ENCODE measurements at places on chromosomes 3 and 15. TPM values are rescaled to one million over a fixed set of nuclear protein-coding genes. Genes with fewer than 3 reads are reported as not detected.

DNA sequence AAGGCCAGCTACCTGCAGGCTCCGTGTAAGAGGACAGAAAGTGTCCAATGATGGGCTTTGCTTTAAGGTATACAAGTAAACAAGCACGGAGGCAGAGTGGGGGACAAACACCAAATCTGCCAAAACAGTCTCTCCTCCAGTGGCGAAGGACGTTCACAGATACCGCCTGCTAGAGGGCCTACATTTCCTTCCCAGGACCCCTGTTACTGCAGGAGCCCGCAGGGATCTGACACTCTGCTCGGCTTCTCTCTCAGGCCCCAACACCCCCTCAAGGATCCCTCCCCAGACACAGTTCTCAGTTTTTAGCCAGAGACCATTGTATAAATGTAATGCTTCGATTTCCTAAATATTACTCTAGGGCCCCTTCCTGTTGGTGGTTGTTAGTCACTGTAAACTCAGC lies 46.0 kb upstream of the VGLL4 start:
- DNase-seq = no peak

GRCh38 chr3:95311272-95311671 lies 1248.4 kb downstream of the NSUN3 start:
- no peak for DNase-seq

- DNase-seq = no peak
Measured at GRCh38 chr3:174331095-174331800, 527.9 kb upstream of the NAALADL2 start.

Gene GMPPB
- 21.2 TPM for total RNA-seq

GRCh38 chr15:76460347-76460746 lies 123.8 kb downstream of the ISL2 start:
- DNase-seq = no peak

Gene EFCC1
- total RNA-seq = 1.8 TPM

DNA sequence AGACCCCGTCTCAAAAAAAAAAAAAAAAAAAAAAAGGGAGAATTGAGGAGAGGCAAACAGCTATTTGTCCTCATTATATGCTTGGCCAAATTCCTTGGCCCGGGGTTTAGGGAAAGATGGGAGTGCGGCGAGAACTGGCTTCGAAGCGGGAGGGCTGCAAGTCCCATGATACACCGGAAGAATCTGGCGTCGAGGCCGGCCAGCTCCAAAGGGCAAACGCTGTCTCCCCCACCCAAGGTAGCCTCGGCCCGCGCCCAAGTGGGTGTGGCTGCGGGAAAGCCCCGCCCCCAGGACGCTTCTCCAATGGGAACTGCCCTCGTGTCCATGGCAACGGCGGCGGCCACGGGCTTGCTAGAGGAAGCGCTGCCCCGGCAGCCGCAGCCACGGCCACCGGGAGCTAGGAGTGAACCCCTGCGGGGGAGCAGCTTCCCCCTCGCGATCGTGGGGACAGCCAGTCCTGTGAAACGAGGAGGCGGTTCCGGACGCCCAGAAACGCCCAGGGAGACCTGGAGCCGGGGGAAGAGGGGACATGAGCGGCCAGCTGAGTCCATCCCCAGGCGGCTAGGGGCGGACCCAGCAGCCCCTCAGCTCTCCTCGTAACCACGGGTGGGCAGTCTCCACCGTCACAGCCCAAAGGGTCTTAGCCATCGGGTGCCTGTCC lies at the start of gene TTLL13:
TTLL13 (plus strand) TSS at position 354 of the 661 bp plus-strand sequence. CDS start 1,075 bp downstream, outside the sequence.
- DNase-seq = peak; percentile 86

DNA sequence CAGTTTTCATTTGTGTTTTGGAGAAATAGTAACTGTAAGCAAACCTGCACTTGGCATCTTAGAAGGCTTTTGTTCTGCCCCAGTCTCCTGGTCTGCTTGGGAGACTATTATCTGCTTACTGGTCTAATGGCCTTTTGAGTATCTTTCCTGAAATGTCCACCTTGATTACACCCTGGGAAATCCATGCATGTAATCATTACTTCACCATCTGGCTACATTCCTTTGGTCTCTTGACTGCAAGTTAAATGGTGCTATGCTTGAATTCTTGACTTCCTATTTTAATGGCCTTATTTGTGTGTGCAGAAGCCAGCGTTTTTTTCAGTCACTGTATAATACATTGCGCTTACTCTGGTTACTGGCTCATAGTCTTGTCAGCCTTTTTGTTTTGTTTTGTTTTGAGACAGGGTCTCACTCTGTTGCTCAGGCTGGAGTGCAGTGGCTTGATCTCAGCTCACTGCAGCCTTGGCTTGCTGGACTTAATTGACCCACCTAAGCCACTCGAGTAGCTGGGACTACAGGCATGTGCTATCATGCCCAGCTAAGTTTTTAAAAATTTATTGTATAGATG lies 30.0 kb downstream of the CHD2 start:
- no peak for DNase-seq

DNA sequence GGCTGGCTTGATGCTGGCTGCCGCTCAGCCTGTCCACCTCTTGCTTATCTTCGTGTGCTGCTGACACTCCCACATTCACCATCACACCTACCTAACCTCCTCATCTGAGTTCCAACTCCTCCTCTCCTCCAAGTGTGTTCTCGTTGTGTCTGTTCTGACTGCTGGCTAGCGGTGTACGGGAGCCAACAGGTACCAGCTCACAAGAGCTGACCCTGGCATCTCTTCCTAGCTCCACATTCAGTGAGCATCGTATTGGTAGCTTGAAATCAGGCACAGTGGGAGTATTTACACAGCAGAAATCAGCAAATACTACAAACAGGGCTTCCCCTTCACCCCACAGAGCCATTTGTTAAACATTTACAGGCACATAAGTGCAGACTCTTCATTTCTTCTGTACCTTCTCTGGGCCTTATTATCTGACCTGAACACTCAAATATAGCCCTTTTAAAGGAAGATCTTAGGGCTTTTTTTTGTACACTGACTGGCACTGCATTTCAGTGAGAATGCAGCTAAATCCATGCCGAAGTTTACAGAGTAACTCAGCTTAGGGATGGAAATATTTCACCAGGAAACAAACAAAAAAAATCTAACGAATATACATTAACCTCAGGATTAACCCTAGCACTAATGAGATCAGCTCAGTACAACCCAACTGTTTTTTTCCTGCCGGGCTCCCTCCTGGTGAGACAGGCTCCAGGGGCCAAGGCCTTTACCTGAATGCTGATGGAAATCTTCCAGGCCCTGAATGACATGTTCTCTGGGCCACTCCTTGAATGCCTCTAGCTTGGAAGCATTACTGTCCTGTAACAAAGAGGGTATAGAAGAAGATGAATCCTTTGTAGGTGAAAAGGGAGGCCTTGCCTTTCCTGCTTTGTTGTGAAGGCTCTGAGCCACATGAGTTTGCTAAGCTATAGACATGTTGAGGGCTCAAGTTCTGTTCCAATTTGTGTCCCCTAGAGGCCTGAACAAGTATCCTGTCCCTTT lies 150.5 kb upstream of the LPP start:
- DNase-seq = no peak

DNA sequence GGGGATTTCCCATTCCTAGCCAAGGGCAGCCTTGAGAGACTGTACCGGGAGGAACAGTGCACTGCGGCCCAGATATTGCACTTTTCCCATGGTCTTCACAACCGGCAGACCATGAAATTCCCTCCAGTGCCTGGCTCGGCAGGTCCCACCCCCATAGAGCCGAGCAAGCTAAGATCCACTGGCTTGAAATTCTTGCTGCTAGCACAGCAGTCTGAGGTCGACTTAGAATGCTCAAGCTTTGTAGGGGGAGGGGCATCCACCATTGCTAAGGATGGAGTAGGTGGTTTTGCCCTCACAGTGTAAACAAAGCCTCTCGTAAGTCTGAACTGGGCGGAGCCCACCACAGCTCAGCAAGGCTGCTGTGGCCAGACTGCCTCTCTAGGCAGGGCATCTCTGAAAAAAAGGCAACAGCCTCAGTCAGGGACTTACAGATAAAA lies 156.3 kb downstream of the FRMD5 start:
- DNase-seq = no peak

DNA sequence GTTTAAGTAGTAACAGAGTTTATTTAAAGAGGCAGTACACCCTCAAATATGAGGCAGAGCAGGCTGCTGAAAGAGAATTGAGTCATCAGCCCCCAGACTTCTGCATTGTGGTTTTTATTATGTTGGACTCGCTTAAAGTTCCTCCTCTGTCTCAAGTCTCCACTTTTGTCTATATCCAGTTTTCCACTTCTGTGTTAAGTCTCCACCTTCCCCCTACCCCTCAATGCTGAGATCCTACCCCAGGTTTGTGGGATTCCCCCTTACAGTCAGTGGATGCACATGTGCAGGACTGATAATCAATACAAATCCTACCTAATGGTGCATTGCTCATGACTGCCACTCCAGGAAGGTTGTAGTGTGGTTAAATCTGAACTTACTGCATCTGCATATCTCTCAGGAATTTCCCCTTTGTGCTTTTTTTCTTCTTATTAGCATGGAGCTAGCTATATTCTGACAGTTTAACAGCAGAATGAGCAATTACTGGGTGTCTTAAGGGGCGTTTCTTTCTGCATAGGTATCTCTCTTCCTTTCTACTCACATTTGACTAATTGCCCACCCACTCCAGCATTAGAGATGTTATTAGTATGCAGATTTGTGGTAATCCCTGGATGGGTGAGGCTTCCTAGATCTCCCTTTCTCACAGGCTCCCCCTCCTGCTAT lies 11.9 kb upstream of the CD200R1L start:
- no peak for DNase-seq

All from breast epithelium (tissue), 4 donors.